ENCODE measurements at places on chromosomes 13 and 19.

GRCh38 chr19:7961920-7962626, 18.6 kb upstream of the TIMM44 start:
- DNase-seq, result no peak

DNA sequence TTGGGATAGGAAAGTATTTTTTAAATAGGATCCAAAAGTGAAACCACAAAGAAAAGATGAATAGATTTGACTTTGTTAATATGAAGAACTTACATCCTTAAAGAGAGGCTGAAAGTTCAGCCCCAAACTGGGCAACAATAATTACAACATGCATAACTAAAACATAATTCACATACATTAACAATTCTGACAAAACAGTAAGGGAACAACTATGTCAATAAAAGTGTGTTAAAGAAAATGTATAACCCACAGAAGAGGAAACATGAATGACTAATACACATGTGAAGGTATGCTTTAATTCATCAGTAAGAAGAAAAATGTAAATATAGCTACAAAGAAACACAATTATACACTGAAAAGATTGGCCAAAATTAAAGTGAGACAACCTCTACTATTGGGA, 1597.6 kb upstream of the MIR17HG start:
- no peak for DNase-seq

DNA sequence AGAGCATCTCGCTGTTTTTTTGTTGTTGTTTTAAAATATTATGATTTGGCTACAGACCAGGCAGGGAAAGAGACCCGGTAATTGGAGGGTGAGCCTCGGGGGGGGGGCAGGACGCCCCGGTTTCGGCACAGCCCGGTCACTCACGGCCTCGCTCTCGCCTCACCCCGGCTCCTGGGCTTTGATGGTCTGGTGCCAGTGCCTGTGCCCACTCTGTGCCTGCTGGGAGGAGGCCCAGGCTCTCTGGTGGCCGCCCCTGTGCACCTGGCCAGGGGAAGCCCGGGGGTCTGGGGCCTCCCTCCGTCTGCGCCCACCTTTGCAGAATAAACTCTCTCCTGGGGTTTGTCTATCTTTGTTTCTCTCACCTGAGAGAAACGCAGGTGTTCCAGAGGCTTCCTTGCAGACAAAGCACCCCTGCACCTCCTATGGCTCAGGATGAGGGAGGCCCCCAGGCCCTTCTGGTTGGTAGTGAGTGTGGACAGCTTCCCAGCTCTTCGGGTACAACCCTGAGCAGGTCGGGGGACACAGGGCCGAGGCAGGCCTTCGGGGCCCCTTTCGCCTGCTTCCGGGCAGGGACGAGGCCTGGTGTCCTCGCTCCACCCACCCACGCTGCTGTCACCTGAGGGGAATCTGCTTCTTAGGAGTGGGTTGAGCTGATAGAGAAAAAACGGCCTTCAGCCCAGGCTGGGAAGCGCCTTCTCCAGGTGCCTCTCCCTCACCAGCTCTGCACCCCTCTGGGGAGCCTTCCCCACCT, 183.3 kb downstream of the KDM4B start:
- DNase-seq, result no peak

DNA sequence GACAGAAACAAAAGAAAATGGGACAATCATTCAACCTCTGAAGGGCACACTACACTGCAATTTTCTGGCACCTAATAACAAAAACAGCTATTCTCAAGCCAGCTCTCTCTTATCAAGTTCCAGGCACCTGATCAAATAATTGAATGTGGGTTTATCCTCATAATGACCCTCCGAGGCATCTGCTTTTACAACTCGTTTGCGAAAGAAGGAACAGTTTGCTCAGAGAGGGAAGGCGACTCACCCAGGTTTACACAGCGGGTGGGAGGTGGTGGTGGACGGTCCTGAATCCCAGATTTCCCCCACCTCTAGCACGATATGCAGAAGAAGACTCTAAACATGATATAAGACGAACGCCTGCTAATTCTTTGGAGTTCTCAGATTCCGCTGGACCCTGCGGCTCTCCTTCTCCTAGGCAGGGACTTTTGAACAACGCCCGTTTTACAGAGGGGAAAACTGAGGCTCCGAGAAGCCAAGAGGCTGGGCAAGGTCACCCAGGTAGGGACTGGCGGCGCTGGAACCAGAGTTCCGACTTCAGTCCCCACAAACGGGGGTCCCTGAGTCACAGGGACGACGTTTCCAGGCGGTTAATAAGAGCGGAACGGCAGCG, 641 bp downstream of the SGTA start:
- no peak for DNase-seq

GRCh38 chr13:88112526-88112925, 441.4 kb downstream of the SLITRK5 start:
- no peak for DNase-seq

- DNase-seq, result no peak
Observed at GRCh38 chr19:40231544-40232424, 5.3 kb upstream of the CCNP start.

DNA sequence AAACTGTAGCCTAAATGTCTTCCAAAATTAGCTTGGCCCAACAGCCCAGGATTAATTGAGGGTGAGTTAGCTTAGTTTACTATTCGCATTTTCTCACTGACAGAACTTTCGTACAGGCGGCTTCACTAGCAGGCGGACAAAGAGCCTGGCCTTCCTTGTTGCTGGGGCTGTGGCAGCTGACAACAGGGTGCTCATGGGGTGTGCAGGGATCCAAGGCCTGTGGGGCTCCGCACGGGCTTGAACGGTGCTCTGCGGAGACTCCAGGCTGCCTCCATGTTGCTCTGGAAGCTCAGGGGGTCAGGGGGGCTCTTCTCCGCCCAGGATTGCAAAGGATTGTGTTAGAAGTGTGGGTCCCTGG, 36.3 kb upstream of the DPRX start:
- DNase-seq, result no peak

DNA sequence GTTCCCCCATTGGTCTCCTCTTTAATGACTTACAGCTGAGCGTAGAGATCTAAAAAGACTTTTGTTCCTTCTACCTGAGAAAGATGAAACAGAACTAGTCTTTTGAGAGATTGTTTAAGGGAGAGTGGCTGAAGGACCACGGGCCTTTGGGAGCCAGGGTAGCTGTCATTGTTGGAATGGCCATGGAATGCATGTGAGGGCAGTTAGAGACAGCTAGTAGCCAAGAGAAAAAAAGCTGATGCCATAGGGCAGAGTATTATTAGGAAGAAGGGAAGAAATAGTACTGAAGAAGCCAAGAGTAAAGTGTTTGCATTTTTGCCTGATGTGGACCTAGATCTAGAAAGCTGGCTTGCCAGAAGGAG, 5.6 kb downstream of the ZNF507 start:
- DNase-seq, result no peak

GRCh38 chr19:34232566-34233481, 21.5 kb upstream of the GARRE1 start:
- DNase-seq, result peak; percentile 59

- DNase-seq, result peak; percentile 85
Observed at GRCh38 chr13:27362064-27362751, 62.2 kb upstream of the GTF3A start.
